ENCODE measurements at places on chromosomes 1 and 21. TPM values are rescaled to one million over a fixed set of nuclear protein-coding genes. Genes with fewer than 3 reads are reported as not detected.

Gene CFAP141
- not detected for total RNA-seq

DNA sequence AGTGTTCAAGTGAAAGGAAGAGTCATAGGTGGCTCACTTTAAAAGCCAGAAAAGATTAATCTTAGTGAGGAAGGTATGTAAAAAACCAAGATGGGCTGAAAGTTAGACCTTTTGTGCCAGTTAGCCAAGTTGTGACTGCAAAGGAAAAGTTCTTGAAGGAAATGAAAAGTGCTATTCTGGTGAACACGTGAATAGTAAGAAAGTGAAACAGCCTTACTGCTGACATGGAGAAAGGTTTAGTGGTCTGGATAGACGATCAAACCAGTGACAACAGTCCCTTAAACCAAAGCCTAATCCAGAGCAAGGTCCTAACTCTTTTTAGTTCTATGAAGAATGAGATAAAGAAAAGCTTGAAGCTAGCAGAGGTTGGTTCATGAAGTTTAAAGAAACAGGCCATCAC lies 106.4 kb downstream of the CTH start:
- no peak for DNase-seq

- no peak for DNase-seq
These were observed 16.0 kb downstream of the LCK start for GRCh38 chr1:32266921-32267591.

DNA sequence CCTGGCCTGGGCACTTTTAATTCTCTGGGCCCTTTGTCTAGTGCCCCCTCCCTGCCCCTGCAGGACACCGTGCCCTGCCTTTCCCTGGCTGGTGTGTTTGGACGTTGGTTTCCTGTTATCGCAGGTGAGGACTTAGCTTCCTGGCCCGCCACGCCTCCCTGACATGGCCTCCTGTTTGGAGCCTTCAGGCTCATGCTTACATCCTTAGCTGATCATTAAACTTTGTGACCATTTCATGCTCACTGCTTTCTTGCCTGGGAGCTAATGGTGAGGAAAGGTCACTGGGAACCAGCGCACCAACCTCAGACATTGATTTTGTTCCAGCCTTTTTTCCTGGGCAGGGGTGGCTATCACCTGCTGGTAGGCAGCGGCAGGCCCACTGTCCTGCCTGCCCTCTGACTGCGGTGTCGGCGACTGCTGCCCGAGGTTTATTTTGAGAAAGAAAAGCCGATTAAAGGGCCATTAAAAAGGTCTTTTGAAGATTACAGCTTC lies 3.7 kb downstream of the PFKL start:
- no peak for DNase-seq

Gene PRPF38A
- 113 TPM for total RNA-seq
